ENCODE measurements at places on chromosomes 4 and X. TPM values are rescaled to one million over a fixed set of nuclear protein-coding genes. Genes with fewer than 3 reads are reported as not detected.
A peak's percentile ranks its signal among the peaks of the same experiment; 100 is the strongest.

GRCh38 chr4:156838761-156839160 is 132.8 kb downstream of the PDGFC start:
- no peak for DNase-seq

GRCh38 chr4:173269280-173269679 is 64.9 kb downstream of the HMGB2 start:
- DNase-seq = no peak

DNA sequence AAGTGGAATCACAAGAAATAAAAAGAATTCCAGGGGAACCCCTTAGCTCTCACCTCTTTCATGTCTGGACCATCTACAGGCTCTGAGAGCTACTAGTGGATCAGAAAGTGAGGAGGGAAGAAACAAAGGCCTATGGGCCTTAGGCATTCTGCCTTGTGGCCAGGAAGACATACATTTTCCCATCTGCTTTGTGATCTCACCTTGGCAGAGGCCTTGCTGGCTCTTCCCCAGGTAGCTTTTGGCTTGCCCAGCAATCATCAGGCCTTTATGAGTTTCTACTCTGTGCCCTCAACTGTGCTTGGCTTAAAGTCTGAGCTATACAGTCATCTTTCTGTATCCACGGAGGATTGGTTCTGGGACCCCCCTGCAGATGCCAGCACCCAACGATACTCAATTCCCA is 28.3 kb upstream of the CD99L2 start:
- no peak for DNase-seq

DNA sequence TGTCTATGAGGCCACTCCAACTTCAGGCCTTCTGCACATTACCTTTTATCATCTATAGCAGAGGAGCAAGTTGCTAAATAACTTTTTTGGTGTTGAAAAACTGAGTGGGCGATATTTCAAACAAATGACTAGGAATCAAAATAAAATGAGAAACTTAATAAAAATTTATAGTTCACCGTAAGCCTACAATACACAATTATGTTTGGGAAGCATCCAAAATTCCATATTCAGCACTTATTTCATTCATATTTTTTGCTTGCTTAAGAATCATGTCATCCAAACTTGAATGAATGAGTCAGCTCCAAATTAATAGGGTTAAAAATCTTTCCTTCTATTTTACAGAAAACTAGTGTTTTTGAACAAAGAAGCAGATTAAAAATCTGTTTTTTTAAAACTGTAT is 119.1 kb downstream of the SH3RF1 start:
- DNase-seq = no peak

DNA sequence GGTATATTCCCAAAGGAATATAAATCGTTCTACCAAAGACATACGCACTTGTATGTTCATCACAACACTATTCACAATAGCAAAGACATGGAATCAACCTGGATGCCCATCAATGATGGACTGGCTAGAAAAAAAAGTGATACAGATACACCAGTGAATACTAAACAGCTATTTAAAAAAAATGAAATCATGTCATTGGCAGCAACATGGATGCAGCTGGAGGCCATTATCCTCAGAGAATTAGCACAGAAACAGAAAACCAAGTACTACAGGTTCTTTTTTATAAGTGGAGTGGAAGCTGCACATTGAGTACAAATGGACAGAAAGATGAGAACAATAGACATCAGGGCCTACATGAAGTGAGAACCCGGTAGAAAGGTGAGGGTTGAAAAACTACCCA is 81.4 kb downstream of the ANTXR2 start:
- DNase-seq = no peak

DNA sequence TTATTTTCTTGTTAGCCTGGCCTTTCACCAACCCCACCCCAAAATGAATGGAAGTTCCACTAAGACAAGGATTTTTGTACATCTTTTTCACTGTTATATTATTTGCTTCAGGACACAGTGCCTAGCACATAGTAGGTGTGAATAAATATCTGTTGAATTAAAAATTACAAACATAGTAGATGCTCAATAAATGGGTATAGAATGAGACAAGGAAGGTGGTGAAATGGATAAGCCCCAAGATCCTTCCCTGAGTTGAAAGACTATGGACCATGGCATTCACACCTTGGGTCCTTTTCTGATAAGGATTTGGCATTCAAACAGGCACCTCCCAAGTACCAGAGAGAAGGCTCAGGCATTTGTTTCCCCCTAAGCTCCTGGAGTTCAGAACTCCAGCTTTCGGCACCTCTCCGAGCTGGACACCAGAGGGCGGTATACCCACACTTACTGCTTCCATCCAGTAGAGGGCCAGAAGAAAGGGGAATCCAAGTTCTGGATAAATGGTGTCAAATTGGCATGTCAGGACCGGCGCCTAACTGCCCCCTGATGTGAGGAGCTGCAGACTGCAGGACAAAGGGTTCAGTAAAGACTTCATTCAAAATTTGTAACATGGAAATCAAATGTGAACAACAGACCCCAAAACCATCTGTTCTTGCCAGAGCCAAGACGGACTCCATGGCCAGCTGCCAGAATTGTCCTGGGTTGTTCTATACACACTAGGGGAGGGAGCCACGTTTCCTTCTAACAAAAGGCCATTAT is 193.0 kb downstream of the GPC3 start:
- peak; percentile 80 for DNase-seq

- no peak for DNase-seq
These were observed 644 bp upstream of the EBP start for GRCh38 chrX:48520976-48521352.

DNA sequence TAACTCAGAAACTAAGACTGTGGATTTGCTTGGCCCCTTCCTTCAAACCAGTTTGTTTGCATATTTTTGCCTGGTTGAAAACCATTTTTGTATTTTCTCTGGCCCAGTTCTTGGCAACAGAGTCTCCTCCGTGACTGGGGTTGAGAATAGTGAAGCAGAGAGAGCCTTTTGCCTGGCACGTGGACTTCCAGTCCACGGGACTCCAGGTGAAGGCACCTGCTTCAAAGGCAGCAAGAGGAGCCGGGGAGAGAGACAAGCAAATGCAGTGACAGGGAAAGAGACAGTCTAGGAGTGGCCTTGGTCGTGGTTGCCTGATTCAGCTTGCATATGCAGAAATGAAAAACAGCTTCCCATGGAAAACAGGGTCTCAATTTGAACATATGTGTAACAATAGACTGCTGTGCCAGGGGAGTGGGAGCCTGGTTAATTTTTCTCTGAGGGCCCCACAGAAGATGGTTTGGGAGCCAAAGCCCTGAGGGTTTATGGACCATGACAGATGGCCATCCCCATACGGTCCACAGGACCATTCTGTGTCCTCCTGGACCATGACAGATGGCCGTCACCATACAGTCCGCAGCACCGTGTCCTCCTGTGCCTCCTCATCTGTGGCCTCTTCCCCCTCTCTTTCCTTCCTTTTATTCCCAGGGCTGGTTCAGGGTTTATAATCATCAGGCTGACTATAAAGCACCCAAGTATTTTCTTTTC is 272.2 kb upstream of the RASGEF1B start:
- no peak for DNase-seq

DNA sequence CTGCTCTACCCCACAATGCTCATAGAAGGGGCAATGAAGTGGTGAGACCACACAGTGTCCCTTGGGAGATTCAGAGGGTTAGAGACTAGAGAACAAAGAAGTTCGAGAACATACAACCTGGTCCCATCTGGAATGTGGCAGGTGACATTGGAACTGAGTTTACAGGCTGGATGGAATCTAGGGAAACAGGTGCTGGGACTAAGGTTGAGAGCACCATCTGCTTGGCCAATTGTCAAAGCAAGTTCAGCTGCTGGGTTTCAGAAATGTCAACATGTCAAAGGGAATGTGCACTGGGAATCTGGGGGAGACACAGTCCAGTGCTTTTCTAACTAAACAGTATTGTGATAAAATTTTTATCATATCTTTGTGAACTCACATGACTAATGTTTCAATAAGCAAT is 15.9 kb upstream of the FAM13A start:
- no peak for DNase-seq

DNA sequence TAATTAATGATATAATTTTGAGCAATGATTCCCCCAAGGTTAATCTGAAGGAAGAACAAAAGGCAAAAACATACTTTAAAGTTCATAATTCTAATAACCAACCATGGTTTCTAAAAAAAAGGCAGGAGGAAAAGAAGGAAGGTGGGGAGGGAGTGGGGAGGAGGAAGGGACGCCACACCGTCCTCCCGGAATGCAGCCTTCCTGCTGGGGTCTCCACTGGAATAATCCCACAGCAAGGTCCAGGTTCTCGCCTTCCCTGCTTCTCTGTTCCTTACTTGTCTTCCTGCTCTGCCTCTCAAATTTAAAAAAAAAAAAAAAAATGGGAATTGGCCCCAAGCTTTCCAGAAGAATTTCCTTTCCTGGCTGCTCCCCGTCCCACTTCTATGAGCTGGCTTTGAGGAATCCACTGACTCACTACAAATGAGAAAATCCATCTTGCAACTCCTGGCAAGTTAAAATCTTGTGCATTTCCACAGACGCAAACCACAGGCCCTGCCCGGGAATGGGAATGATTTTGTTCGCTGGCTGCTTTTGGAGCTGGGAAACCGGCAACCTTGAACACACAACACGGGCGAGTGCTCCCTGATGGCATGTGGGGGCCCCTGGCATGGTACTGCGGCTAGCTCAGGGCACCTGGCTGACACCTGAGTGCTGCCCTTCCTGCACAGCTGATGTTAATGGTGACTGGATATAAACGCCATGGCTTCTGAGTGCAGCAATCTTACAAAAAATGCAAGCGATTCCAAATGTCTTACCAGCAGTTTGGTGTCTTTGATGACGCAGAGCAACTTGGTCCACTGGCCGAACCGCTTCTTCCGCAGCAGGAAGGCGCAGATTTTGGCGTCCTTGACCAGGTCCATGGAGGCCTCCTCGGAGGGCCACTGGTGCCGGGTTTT is 97.0 kb downstream of the AFAP1 start:
- DNase-seq = peak; percentile 65

DNA sequence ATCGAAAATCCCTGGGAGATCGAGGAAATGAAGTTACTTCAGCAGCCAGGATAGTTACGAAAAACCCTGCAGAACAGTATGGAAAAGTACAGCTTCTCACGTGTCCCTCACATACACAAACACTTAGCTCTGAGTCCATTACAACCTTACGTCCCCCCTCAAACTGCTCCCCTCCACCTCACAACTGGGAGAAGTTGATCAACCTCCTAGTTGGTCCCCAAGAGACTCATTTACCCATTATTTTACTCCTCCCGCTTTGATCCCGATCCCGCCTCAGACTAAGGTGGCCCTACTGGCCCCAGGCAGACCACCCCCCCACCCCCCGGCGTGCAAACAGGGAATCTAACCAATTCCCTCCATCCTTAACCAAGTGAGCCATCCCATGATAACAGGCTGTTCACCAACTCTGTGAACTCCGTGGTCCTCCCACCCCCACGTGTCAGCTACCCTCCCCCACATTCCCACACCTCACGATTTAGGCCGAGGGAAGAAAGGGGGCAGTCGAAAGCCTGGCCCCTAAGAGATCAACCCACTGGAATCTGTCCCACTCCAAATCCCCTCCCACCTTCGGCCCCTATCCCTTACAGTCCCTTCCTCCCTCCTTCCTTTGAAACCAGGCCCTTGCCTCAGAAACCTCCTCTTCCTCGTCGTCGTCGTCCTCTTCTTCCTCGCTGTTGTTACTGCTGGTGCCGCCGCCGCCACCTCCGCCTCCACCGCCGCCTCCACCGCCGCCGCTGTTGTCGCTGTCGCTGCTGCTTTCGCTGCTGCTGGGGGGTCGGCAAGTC is 755 bp downstream of the ANKRD17 start:
- peak; percentile 72 for DNase-seq

GRCh38 chr4:100879471-100879870 is 361.6 kb upstream of the EMCN start:
- no peak for DNase-seq

GRCh38 chr4:26459756-26460530 is 30.3 kb downstream of the CCKAR start:
- DNase-seq = no peak

- no peak for DNase-seq
These were observed 91.1 kb upstream of the VEGFC start for GRCh38 chr4:176883681-176884418.

GRCh38 chrX:15864629-15865028 is 10.0 kb upstream of the AP1S2 start:
- no peak for DNase-seq

DNA sequence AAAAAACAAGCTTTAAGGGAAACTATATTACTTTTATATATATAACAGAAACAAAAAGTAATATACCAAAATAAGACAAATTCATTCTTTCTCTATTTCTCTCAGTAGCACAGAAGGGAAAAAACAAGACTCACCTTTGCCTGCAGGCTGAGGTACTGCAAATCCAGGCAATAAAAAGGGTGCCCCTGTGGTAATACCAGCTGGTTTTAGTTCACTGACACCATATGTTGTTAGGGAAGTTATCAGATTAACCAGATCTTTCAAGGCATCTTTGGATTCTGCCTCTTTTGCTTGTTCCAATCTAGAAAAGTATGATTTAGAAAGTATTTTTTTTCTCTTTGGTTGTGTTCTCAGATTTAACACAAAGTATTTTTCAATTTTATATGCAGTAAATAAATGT is 139.8 kb downstream of the WDFY3 start:
- DNase-seq = no peak

DNA sequence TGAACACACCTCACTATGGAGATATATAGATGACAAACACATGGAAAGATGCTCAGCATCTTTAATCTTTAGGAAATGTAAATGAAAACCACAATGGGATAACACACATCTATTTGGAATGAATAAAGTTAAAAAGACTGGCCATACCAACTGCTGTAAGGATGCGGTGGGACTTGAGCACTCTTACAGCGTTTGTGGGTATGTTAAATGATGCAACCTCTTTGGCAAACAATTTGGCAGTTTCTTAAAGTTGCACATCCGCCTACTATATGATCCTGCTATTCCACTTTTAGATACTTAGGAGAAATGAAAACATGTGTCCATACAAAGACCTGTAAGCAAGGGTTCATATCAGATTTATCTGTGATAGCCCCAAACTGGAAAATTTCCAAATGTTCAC is 50.7 kb downstream of the MRPL1 start:
- no peak for DNase-seq

- no peak for DNase-seq
These were observed 92.2 kb downstream of the GEMIN8 start for GRCh38 chrX:13937370-13938050.

DNA sequence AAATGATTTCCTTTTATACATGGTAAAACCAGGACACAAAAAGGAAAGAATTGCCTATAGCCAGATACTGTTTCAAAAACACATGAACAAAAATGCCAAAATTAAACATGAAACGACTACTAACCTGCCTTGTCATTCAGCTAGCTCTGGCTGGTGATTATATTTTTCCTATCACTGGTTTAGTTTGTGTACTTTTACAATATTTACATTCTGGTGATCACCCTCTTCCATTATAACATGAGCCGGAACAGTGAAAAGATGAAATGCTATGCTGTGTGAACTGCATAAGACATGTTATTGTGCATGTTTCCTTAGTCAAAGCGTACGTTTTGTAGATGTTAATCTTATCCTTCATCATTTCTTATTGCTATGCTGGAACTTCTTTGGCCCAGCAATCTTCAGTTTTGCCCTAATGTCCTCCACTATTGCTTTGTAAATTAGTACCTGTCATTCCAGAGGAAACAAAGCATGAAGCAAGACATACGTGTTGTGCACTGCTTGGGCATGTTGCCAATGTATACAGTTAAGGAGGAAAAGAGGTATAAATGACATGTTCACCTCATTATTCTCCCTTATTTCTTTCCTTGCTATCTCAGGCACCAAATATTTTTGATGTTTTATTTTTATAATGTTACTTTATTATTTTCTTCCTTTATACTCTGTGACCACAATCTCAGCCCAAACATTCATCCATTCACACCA is 386.3 kb downstream of the ARHGAP24 start:
- peak; percentile 30 for DNase-seq

Gene RTL3
- not detected for total RNA-seq

Gene S100P
- 9.2 TPM for total RNA-seq

Gene SULT1B1
- total RNA-seq = 53.8 TPM

Gene ZCCHC18
- total RNA-seq = 0.56 TPM

Gene TSPAN6
- 134 TPM for total RNA-seq

Gene GNRHR
- not detected for total RNA-seq

Gene FAM184B
- not detected for total RNA-seq

All from hepatocyte (in vitro differentiated cells).